ENCODE measurements at places on chromosomes 6 and 20.

GRCh38 chr20:21615617-21616080 lies 89.8 kb upstream of the PAX1 start:
- DNase-seq, result no peak

DNA sequence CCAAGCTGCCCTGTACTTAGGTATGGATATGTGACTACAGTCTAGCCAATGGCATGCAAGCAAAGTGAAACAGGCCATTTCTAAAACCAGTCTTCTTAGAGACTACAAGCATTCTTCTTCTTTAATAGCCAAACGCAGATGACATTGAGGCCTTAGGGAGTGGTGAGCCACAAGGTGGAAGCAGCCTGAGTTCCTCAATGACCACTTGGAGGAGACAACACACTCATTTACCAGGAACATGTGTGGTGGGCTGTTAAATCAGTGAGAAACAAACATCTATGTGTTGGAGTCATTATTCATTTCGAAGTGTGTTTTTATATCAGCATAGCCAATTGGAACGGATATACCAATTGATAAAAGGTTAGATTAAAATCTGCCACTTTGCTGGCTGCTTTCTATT lies 122.0 kb downstream of the GFRAL start:
- DNase-seq, result no peak

GRCh38 chr6:32973144-32974015 lies 5.0 kb downstream of the BRD2 start:
- no peak for DNase-seq

- no peak for DNase-seq
Observed at GRCh38 chr6:111759331-111759835, 113.9 kb downstream of the FYN start.

DNA sequence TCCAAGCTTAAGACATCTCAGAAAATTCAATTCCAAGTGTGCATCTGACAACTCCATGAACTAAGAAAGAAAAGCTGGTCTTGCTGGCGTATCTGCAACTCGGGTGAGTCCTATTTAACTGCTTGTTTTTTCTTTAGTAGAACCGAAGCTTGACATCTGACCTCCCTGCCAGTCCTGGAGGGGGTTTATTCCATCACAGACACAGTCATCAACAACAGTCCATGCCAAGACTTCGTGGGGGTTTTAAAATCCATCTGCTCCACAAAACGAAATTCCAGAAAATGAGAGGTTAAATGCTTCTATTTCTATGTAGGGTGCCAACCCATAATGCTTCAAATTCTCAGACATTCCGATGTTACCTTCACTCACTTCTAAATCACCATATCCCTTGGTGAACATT lies 133.9 kb downstream of the IPCEF1 start:
- DNase-seq, result no peak

GRCh38 chr6:25448965-25449538 lies 169.9 kb downstream of the CARMIL1 start:
- DNase-seq, result no peak

GRCh38 chr20:61975407-61976129 lies 90.1 kb downstream of the TAF4 start:
- DNase-seq, result no peak

- DNase-seq, result no peak
Observed at GRCh38 chr20:45339799-45340198, 8.4 kb downstream of the SDC4 start.

DNA sequence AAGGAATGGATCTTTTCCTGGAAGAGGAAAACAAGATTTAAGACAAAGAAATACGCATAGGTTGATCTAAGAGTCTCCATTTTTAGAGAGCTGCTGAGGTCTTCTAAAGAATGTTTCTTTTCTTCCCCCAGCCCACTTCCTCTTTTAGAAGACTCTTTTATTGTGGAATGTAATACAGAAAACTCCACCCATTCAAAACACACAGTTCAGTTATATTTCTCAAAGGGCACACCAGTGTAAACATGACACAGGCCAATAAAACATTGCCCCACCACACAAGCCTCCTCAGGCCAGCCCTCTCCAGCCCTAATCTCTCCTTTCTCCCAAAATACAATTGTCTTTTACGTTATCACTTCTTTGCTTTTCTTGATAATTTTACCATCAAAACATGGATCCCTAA lies 42.8 kb downstream of the SLC35B3 start:
- DNase-seq, result no peak

GRCh38 chr6:63426844-63427243 lies 107.1 kb upstream of the LGSN start:
- no peak for DNase-seq

DNA sequence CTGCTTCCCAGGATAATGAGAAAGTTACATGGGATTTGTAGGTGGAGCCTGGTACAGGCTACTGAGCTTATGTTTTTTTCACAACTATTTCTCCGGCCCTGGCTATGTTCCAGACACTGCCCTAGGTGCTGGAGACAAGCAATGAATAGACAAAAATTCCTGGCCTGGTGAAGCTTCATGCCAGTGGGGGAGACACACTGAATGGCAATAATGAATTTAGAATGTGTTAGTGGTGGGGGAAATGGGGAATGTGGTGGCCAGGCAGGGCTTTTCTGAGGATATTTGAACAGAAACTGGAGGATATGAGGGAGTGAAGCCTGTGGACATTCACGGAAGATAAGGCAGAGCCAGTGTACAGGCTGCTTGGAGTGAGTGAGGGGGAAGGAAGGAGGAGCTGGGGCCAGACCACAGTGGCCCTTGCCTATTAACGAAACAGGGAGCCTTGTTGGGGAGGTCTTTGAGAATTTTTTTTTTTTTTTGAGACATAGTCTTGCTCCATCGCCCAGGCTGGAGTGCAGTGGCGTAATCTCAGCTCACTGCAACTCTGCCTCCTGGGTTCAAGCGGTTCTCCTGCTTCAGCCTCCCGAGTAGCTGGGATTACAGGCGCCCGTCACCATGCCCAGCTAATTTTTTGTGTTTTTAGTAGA lies 6.6 kb downstream of the FOXS1 start:
- no peak for DNase-seq

DNA sequence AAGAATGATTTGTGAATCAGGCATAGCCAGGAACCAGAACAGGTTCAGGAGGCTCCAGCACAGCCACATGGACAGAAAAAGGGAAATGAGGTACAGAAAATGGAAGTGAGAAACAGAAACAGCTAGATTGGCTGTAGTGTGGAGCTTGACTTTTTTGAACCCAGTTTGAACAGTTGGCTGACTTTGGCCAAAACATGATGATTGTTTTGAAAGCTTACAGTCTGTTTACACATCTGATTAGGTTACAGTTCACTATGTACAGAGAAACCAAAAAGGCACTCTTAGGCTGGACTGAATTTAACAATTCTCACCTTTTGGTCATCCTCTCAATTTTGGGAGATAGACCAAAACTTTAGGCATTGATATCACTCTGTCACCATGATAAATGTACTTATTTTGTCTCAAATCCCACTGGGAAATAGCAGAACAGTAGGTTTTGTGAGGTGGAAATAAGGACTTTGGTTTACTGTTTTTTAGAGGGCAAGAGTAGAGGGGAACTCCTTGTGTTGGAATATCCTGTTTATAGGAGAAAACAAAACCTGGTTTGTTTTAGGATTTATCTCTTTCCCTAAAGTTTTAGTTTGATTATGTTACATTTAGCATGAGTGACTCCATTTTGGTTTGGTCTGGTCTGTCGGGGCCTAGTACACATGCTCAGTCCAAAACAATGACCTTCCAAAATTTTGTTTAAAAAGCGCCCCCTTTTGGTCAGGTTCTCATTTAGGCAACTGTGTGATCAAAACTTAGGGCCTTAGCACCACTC lies 123.1 kb downstream of the OLIG3 start:
- no peak for DNase-seq

DNA sequence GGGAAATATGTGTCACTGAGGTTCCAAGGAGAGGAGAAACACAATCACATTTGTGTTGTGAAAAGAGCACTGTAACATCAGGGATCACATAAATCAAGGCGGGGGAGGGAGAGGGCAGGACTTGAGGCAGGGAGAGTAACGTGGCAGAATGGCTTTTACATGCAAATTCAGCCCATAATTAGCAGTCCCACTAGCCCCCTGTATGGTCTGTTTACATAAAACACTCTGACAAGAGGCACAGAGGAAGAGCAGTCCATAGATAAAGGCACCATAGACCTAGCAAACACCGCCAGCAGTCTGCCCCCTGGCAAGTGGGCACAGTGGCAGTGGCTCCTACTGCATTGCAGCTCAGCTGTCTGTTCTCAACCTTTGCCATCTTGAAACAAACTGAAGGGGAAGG lies 82.7 kb downstream of the LYRM2 start:
- DNase-seq, result no peak

DNA sequence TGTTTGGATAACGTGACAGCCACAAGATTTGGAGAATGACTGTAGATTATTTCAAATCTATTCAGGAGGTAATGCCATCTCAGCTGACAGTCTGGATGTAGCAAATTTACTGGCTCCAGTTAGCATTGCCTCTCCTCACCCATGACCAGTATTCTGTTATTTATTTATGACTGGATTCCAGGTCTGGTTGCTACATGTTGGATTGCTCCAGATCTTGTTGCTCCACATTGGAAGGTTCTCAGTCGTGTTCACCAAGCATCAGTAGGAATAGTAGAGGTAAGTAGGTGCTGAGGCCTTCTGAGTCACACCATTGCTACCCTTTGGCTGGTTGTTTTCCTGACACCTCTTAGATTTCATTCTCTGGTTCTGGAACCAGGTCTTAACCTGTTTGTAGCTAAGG lies 69.5 kb upstream of the ELOVL5 start:
- DNase-seq, result no peak

GRCh38 chr6:85826997-85827396 lies 184.3 kb upstream of the SYNCRIP start:
- no peak for DNase-seq

DNA sequence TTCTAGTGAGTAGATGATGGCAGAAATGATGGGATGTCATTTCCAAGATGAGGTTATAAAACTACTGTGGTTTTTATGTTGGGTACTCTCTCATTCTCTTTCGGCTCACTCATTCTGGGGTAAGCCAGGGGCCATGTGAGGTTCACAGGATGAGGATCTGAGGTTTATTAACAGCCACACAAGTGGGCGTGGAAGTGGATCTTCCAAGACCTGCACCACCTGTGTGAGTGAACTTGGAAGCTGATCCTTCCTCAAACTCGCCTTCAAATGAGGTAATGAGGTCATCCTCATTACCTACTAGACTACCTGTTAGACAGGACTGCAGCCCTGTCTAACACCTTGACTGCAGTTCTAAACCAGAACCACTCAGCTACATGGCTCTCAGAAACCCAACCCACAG lies 45.1 kb upstream of the TAGAP start:
- DNase-seq, result no peak

DNA sequence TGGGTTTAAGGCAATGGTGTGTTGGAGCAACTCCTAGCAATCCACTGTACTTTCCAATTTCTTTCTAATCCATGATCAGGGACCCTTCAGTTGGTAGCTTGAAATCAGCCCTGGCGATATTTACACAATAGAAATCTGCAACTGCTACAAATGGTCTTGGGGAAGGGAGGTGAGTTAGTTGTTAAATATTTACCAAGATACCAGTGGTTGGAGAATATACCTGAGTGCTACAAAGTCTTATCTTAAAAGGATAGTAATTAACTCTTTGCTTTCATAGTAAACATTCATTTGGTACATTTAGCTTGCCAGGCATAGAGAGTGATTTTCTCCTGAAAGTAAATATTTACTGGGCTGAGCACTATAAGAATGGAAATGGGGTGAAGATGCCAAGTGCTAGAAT lies 568.2 kb downstream of the BCKDHB start:
- DNase-seq, result no peak

Measured in stimulated activated CD4-positive, alpha-beta T cell treated with anti-CD3 and anti-CD28 coated beads, Interleukin-1b, Interleukin-23, amount 100 ng/mL, for 1 hour (primary cell).